Activated CD4-positive, alpha-beta T cell treated with anti-CD3 and anti-CD28 coated beads for 48 hours (primary cell): ENCODE measurements at places on chromosomes 4 and X.

DNA sequence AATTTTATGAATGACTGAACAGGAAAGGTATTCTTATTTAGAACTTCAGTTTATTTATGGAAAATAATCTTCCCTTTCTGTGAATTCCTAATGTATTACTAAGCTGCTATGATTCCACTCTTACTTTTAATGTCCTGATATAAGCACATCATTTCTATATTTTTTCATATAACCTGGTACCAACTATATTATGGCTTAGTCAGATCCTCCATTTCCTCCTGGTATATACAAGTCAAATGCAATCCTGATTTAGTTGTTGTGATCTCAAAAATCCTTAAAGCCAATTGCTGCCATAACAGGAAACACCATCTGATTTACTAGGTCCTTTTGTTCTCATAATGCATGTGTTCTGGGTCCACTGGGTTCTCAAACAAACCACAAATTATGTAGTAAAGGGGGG lies 26.8 kb downstream of the TRMT2B start:
- no peak for DNase-seq

DNA sequence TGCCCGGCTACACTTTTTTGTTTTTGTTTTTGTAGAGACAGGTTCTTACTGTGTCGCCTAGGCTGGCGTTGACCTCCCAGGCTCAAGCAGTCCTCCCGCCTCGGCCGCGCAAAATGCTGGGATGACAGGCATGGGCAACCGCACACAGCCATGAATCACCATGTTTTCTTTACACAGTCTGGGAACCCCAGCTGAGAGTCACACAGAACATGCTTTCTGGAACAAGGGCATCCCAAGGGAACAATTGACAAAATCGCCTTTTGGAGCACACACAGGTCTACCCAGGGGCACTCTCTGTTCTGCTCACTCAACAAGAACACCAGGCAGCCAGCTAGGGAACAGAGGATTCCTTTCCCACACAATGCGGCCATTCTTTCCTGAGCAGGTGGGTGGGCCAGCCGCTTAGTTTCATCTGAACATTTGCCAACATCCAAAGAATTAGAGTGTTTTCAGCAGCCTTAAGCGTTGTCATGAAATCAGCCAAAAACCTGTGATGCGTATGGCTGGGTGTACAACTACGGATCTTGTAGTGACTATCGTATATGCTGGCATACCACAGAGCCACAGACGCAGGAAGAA lies 15.7 kb downstream of the PRKX start:
- DNase-seq = no peak

DNA sequence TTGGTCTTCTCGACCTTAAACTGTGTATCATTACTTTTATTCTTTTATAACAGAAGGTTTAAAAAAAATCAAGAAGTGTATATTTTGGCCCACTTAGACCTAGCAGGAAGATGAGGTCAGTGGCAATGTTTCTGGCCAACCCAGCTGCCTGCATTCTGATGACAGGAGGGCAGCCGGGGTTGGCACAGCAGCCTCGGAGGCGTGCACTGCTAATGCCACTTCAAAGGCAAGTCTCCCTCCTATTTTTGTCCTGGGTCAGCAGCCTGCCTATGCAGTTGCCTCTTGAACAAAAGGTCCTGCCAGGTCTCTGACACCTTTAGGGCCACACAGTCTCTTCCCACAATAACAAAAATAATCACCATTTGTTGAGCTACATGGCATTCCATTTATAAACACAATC lies 89.4 kb upstream of the MYOZ2 start:
- no peak for DNase-seq

GRCh38 chrX:153869473-153870287 lies 16.3 kb downstream of the L1CAM start:
- DNase-seq = no peak

DNA sequence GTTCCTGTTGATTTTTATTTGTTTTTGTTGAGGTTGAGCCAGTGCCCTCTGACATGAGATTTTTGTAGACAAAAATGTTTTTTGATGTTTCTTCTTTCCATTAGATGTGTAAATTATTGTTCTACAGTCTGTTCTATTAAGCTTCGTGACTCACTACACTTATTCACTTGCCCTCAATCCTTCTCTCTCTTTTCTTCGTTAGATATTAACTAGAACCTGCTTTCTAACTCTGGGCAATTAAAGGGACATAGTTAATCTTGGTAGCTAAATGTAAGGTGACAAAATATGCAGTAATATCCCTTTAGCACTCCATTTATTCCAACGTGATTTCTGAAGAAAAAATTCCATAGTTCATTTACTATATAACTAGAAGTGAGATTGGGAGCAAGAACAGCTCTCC lies 333.9 kb downstream of the PDHA2 start:
- DNase-seq = no peak
